Stimulated activated CD4-positive, alpha-beta T cell treated with anti-CD3 and anti-CD28 coated beads, TNF-alpha, amount 100 ng/mL, for 1 hour (primary cell): ENCODE measurements at places on chromosomes 2 and 18.

GRCh38 chr2:69395866-69396265 is 8.8 kb upstream of the GFPT1 start:
- no peak for DNase-seq

GRCh38 chr18:10213526-10213925 is 240.9 kb upstream of the APCDD1 start:
- DNase-seq, result no peak

GRCh38 chr2:45892425-45892745 is 240.9 kb downstream of the PRKCE start:
- no peak for DNase-seq

GRCh38 chr2:130251873-130252620 is 53.8 kb upstream of the TUBA3E start:
- no peak for DNase-seq

GRCh38 chr2:71327916-71328315 is 3.7 kb upstream of the ZNF638 start:
- no peak for DNase-seq

DNA sequence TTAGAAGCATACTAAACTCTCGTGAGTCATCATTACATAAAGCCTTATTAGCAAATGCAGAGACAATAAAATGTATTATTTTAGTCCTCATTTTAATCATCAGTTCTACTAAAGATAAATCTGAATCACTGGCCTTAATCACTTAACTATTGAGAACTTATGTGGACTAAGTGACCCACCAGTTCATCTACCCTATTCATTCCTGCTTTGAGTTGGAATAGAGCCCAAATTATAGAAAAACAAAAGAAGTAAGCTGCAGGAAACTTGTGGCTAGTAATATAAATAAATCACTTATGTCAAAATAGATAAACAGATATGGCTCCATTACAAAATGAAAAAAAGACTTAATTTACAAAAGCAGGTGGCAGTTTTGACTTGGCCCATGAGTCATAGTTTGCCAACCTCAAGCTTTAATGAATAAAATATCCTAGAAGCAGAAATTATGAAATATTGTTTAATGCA is 851.8 kb upstream of the CRIM1 start:
- DNase-seq, result no peak

GRCh38 chr2:102235491-102235890 is 48.7 kb downstream of the IL1RL2 start:
- DNase-seq, result no peak

DNA sequence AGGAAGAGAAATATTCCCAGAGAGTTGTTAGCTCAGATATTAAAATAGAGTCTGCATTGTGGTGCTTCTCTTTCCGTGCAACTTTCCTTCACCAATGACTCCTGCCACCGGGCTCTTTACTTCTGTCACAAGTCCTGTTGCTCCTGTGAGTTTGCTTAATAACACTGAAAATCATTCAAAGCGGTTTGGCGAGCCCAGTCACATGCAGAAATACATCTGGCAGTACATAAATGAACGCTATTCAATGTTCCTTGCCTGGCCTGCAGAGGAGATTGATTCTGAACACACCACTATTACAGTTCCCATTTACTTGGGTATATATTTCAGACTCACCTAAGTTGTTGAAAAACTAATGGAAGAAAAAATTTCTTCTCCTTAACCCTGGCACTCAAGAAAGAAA is 276.6 kb downstream of the ZNF521 start:
- DNase-seq, result no peak

- no peak for DNase-seq
Observed at GRCh38 chr18:21605213-21605612, 4.7 kb upstream of the ESCO1 start.

GRCh38 chr2:205730701-205731582 is 48.6 kb downstream of the NRP2 start:
- DNase-seq, result no peak

DNA sequence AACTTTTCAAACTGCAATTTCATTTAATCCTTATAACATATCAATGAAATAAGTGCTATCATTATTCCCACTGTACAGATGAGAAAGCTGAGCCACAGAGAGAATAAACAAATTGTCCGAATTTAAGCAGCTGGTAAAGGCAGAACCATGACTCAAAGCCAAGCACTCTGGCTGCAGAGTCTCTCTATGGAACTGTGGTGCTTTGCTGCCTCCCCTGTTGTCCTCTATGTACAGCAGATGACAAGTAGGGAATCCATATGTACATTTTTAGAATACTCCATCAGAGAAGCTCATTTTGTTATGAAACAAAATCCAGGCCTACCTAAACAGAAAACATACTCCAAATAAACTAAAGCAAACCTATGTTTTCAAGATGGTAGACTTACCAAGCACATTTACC is 45.1 kb downstream of the FARSB start:
- DNase-seq, result no peak

DNA sequence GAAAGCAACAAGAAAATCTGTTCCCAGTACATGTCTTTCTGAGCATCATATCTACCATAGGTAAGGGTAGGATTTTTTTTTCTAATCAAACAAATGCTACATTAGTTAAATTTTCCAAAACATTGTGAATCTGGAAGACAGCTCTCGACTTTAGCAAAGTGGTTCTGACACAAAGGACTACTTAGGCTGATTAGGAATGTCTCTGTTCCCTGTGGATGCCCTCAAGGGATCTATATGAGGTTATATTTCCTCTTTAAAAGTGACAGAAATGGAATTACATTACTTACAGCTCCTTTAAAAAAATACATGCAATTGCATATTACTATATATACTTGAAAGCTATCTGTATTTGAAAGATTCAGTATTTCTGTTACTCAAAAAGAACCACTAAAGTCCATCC is 15.4 kb downstream of the NYAP2 start:
- no peak for DNase-seq

- no peak for DNase-seq
Observed at GRCh38 chr2:21757805-21758430, 634.1 kb downstream of the TDRD15 start.

DNA sequence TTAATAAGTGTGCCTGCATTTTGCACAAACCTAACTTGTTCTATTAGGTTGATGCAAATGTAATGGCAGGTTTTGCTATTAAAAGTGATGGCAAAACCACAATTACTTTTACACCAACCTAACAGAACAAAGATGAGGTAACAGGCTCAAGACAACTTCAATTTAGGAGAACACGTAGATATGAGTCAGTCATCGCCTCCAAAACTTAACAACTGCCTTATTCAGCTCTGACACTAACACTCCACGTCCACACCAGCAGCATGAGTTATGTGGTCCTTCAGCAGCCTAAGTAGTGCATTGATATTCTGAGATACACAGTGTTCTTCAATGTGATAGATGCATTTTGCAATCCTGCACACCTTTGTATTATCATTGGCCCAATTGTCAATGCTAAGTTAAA is 1175.1 kb upstream of the ACVR2A start:
- no peak for DNase-seq
